Ascending aorta (tissue), 2 donors: ENCODE measurements at places on chromosomes 6 and 20.

DNA sequence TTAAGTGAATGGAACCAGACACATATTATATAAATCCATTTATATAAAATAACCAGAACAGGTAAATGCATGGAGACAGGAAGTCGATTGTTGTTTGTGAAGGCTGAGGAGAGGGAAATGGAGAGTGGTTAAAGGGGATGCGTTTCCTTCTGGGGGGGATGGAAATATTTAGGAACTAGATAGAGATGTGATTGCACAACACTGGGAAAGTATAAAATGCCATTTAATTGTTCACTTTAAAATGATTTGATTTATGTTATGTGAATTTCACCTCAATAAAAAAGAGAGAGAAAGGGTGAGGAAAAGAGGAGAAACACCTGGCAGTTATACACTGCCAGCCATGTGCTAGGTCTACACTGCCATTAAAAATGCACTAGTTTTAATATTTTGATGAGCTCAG, 312.6 kb downstream of the CD83 start:
- DNase-seq = no peak

DNA sequence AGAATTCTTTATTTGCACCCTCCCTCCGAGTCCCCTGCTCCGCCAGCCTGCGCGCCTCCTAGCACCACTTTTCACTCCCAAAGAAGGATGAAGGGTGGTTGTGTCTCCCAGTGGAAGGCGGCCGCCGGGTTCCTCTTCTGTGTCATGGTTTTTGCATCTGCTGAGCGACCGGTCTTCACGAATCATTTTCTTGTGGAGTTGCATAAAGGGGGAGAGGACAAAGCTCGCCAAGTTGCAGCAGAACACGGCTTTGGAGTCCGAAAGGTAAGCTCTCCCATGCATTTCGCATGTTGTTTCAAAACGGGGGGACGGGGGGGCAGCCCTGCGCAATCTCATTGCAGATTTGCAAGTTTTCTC, 357 bp downstream of the PCSK2 start:
- no peak for DNase-seq

GRCh38 chr6:114816678-114817077, 473.9 kb upstream of the HS3ST5 start:
- no peak for DNase-seq

DNA sequence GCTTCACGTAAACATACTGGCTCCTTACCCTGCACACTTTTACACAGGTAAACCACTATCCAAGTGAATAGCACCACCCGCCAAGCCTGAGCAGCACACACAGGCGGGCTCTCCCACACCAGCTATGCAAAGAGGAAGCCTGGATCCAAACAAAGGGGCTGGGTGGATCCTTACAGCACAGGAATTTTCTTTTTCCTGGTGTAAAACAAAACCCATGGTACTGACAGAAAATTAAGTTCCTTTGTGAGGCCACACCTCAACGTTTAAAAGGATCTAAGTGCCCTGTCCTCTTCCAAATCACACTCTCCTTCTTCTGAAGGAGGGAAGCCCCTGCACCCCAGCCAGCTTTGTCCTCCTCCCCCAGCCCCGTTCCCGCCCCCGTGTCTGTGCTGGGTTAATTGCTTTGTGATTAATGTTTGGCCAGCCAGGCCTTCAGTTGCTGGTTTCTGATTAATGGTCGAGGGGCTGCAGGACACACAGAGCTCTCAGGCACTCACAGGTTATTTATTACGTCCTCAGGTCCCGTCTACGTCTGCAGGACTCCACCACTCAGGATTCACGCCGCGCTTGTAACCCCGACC, 6.1 kb downstream of the DACT2 start:
- no peak for DNase-seq

- DNase-seq = no peak
These were observed 109.3 kb upstream of the DST start for GRCh38 chr6:56752009-56752408.

DNA sequence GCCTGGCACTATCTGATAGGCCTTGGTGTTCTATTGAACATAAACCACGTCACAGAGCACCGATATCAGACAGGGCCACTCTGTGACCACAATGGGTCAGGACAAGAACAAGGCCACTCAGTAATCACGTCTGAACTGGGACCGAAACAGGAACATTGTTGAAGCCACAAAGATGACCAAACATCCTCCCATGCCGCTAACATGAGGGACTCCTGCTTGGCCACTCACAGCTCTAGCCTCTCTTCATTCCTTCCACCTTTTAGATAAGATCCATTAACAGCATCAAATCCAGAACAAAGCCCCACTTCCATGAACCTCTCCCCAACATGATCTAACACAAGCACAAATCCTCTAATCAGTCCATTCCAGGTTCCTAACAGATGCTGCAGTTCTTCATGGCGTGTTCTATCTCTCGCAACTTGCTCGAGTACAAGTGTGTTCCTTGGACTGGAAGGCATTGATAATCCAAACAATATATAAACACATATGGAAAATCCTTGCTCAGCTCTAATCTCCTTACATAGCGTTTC, 7.4 kb downstream of the SIRT5 start:
- no peak for DNase-seq
